Stimulated activated CD4-positive, alpha-beta T cell treated with anti-CD3 and anti-CD28 coated beads, Interleukin-15, amount 100 ng/mL, for 48 hours (primary cell): ENCODE measurements at places on chromosomes 11 and 22.

- no peak for DNase-seq
These were observed 15.0 kb downstream of the TUB start for GRCh38 chr11:8095806-8096522.

GRCh38 chr11:10625281-10625981, 57.0 kb upstream of the LYVE1 start:
- no peak for DNase-seq

- no peak for DNase-seq
These were observed 159.4 kb downstream of the C11orf91 start for GRCh38 chr11:33540946-33541915.

GRCh38 chr22:23673826-23674690, 16.8 kb upstream of the RGL4 start:
- DNase-seq = no peak

DNA sequence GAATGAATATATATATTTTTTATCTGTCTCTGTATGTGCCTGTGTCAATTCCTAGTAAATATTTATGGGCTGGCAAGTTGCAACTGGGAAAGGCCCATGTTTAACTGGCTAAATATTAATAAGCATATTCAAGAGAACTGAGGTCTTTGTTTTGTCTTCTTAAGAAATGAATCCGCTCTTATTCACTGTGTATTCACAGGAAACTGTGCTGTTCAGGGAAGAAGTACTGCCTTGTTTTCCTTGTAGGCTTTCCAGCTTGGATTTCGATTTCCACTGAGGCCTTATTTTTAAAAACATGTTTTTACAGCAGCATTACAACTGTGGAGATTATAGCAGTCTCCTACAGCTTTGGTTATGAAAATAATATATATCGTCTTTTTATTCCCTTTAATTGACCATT, 64.7 kb downstream of the LDLRAD3 start:
- DNase-seq = no peak

GRCh38 chr11:62062223-62062861, 61.5 kb upstream of the INCENP start:
- no peak for DNase-seq

DNA sequence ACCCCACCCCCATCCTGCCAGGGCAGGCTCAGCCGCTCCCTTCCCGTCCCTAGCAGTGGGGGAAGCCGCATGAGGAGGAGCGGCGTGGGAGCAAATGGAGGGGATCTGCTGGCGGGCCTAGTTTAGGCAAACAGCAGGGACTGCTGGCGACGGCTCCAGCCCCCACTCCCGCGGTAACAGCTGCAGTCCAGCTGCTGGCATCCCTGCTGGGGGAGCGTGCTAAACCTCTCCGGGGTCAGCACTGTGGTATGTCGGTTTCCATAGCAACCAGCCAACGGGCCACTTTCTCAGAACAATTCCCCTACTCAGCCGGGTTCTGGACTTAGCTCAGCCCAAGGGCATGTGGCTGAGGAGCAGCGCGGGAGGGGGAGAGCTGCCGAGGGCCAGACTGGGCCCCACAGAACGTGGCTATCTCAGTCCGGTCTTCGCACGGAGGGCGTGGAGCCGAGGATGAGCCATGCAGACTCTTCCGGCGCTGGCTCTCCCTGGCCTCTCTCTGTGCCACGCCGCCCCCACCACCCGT, 98.8 kb downstream of the PKNOX2 start:
- DNase-seq = no peak

DNA sequence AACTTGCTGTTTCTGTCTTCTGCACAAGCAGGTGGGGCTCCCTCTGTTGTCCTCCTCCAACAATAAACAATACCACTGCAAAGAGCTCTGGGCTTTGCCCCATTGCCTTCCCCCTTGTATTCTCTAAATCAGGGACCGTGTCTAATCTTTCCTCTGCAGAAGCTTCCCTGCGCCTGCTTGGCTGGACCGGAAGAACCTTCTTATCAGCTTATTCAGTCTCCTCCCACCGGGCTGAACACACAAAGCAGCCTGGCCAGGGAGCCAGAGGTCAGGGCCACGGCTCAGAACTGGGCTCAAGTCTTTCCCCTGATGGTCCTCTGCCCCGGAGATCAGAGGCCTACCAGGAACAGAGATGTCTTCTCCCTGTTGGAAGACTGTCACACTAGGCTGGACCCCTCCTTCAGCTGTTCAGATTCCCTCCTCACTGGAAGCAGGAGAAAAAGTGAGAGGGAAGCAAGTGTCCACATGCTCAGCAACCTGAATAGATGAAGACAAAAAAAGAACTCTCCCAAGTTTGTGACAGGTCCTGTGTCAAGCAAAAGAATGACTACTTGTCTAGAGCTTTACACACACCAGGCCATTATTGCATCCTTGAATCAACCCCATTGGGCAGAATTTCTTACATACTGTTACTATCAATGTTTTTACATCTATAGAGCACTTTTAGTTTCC, 63.7 kb downstream of the RAB30 start:
- no peak for DNase-seq

GRCh38 chr22:29306835-29307595, 565 bp downstream of the GAS2L1 start:
- no peak for DNase-seq
